ENCODE measurements at places on chromosomes 2 and 18.

GRCh38 chr18:24414349-24415003 lies 12.0 kb upstream of the IMPACT start:
- DNase-seq = no peak

GRCh38 chr2:122905431-122905830 lies 1119.7 kb upstream of the CNTNAP5 start:
- no peak for DNase-seq

- no peak for DNase-seq
Measured at GRCh38 chr18:29174891-29175290, 998.0 kb upstream of the CDH2 start.

GRCh38 chr2:173159791-173160463 lies 84.3 kb downstream of the MAP3K20 start:
- no peak for DNase-seq

GRCh38 chr2:233373316-233373715 lies 19.0 kb downstream of the DGKD start:
- DNase-seq = no peak

DNA sequence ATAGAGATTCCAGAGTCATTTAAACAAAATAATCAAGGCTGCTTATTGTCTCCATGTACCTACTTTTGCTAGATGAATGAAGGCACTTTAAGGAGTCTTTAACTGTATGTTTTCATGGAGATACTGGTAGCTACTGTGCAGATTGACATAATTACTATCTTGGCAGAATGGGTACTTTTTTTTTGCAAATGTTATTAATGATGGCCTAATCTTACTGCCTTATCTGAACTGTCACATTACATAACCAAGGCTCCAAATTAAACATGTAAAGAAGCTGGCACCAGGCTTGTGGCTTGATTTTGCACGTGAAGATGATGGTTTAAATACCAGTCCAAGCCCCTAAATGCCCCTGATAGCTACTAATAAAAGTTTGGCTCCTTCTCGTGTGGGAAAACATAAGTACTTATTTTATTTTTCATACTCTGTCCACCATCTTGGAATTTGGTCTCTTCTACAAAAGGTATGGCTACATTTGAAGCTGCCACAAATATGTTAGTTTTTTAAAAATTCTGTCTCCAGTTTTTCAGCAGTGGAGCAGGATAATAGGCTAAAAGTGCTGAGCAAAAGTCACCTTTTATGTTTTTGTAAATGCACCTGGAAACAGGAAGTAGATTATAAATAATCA lies 4.1 kb downstream of the TRIB2 start:
- DNase-seq = no peak
